ENCODE measurements at places on chromosomes 1 and 21.

DNA sequence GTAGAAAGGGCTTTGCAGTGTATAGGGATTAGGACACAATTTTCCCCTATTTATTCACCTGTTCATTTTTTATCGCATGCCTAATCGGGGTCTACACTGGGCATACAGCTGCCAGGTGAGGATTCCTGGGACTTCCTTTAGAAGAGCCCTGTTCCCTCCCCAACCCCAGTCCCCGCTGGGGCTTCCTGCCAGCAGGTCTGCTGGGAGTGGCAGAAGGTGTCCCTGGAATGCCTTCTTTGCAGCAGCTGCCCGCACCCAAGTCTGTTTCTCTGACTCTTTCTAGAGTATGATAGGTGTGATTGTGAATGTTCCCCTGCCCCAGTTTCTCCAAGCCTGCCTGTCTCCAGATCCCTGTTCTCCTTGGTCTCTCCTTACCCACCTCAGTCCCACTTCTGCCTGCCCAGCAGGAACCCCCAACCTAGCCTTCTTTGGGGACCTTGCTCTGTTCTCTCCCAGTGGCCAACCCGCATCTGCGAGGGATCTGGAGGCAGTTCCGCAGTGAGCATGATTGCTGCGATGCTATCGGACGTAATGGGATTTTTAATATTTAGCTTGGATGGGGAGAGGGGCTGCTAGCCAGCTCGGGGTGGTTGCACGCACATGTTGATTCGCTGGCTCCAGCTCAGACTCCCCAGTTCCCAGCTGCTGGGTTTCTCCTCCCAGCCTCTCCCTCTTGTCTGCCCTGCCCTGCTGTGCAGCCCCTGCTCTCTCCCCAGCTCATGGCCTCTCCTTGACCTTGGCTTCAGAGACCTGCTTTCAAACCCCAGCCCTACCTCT, 79.8 kb downstream of the EPHB2 start:
- no peak for DNase-seq

DNA sequence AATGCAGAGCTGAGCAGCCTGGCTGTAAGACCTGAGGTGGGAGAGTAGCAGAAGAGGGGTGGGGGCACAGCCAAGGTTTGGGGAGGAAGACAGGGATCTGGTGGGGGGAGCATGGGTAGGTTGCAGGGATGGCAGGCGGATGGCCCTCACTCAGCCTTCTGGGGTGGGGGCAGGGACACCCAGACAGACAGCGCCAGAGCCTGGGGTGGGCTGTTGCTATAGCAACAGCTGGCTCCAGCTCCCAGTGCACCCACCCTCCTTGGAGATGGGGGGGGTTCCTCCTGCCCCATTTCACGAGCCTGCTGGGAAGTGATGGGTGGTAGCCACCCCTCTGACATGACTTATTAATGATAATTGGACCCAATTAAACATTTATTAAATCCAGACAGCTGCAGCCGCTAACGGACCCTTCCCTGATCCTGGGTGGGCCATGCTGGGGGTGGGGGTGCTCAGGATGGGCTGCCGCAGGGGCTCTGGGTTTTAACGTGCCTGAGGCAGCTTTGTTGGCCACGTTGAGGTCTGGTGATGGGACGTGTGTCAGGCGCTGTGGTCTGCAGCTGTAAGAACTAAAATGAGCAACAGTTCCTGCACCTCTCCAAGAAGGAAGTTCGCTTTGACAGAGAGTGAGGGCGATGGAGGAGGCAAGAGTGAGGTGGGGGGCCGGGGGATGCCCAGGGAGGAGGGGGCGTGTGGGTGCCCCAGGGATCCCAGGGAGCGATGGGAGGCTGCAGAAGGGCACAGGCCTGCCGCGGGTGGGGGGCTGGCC, 19.4 kb downstream of the AGRN start:
- DNase-seq = no peak

- DNase-seq = no peak
Measured at GRCh38 chr1:44617703-44618029, 56.6 kb downstream of the TMEM53 start.

DNA sequence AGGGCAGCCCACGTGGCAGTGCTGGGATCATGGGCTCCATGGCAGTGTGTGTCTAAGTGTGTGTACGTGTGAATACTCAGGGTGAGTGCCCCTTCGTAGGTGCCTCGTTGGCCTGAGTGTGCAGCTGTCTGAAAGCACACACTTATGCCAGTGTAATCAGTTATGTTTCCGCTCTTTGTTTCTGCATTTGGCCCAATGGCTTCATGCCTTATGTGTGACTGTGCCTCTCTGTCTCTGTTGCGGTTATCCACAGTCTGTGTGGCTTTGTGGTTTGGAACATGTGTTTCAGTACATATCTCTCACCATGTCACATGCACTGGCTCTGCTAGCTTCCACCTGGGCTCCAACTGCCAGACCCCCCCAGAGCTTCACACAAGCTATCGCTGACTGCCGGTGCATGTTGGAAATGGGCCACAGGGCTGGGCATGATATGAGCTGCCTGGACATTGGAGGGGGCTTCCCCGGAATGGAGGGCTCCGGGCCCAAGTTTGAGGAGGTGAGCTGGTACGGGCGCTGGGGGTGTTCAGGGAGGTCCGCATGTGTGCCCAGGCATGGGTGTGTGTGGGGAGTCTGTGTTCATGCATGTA, 70.3 kb upstream of the TINAGL1 start:
- DNase-seq = peak; percentile 72

All from GM03348 (cell line).